Activated T-helper 1 cell treated with anti-CD3 and anti-CD28 coated beads, Interleukin-2, amount 50 U/mL, for 16 hours (primary cell): ENCODE measurements at places on chromosomes 4 and X.

DNA sequence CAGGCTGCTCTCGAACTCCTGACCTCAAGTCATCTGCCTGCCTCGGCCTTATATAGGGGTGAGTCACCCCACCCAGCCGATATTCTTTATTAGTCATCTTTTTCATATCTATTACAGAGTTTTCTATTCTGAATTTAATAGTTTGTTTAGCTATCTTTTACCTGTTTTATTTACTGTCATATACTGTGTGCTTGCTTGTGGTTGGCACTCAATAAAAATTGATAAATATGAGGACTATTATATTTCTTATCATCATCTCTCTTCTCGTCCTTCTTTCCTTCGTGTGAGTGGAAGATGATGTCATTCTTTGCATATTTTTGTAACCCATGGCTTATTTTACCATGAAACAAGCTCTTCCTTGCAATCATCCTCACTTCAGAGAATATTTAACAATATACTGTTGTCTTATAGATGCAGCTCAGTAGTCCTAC lies 265.5 kb downstream of the ARHGAP24 start:
- DNase-seq, result no peak

GRCh38 chr4:10239982-10240654 lies 123.5 kb upstream of the WDR1 start:
- no peak for DNase-seq

DNA sequence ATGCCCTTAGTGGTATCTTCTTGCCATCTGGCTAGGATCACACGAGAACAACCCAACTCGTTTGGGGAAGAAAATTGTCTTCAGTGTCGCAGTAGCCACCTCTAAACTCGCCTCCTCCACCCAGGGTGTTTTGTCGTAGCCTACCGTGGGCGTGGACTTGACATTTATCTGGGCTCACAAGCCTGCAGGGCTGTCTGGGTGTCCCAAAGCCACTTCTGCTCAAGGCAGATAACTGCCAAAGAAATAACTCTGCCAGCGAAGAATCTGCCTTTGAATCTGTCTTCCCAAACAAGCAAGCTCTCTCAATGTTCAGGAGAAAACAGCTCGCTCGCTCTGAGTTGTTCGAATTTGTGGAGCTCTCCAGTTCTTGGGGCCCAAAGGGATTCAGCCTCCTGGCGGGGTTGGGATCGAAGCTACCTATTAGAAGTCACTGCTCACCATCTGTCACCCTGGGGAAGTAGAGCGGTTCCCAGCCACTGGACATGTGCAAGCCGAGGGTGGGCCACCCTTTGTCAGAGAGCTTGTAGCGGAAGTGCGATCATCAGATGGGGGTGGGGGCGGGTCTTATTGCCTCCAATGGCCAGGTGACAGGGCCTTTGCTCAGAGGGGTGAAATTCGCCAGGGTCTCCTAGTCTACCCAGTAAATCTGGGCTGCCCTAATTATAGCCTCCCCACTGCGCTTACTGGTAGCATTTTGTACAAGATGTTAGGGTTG lies 14.8 kb downstream of the BLOC1S4 start:
- DNase-seq, result no peak

GRCh38 chr4:170698334-170698733 lies 608.6 kb upstream of the AADAT start:
- DNase-seq, result no peak

- no peak for DNase-seq
These were observed 117.6 kb downstream of the PALLD start for GRCh38 chr4:168614281-168615057.

GRCh38 chr4:13966231-13967195 lies 339.0 kb upstream of the BOD1L1 start:
- DNase-seq, result no peak

DNA sequence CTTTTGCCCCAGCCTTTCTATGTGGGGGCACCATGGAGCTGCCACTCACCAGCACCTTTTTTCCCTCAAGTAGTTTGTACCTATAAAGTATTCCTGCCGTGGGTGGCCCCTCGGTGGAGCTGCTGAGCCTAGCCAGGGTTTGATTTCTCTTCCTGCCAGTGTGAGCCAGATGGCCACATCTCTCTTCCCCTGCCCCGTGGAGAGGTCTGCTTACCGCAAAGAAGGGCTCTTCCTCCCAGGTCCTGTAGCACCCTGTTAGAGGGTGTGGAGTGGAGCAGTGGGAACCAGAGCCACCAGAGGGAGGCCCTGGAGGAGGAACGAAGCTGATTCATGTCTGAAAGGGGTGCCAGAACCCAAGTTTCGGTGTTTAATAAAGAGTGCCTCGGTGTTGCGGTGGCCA lies 95.4 kb downstream of the PTTG2 start:
- DNase-seq, result no peak

DNA sequence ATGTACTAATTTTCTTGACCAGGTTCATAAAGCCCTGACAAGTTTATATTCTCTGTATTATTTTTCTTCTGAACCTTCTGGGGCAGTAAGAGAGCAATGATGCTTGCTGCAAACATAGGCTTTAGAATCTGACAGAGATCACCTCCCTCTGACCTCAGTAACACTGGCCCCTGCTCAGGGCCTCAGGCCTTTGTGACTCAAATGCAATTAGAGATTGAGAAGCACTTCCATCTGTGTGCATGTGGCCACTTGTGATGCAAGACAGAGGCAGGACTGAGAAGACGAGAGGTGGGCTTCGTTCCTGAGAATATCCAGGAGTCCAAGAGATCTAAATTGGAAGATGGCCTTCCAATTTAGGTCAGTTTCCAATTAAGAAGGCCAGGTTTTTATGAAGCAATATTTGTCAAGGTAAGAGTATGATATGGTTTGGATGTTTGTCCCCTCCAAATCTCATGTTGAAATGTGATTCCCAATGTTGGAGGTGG lies 82.8 kb upstream of the VEGFC start:
- DNase-seq, result no peak

- no peak for DNase-seq
These were observed 34.3 kb downstream of the MTM1 start for GRCh38 chrX:150602743-150603142.

DNA sequence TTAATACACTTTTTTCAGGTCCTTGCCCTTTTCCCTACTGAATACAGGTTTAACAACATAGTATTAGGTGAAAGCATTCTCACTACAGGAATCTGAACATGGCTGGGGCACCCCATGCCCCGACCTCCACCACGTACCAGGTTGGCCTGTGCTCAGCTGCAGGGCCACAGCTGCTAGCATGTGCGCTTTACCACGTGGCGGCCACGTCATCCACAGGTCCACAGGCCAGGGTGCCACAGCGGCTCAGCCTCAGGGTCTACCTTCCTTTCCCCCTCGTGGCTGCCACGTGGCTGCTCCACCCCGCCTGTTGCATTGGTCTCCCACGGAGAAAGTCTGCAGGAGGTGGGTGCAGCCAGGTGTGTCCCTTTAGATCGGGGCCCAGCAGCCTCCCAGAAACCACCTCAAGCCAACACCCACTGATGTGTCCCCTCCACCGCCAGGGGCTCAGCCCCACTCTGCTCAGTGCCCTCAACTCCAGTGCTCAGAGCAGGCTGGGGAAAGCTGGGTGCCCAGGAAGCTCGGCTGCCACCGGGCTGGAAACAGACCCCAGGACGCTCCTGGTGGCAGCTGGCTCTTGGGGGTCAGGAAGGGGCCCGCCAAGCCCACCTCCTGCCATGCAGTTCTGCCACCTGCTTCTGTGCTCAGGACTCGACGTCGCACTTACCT lies 17.8 kb downstream of the CTBP1 start:
- DNase-seq, result no peak

DNA sequence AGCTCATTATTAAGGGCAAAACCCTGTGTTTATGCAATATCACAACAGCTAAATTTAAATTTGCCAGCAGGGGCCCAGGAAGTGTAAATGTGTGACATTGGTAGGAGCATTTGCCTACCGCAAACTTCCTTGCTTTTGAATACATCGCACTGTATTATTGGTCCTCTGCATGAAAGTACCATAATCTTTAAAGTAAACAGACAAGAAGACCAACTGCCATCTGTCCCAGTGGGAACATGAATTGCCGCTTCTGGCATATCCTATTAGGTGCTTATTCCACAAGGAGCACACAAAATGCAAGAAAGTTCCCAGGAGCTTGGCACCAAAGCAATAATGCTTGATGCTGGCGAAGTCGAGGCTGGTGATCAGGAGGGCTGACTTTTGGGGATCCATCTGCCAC lies 51.3 kb downstream of the SOD3 start:
- no peak for DNase-seq

GRCh38 chrX:136189222-136189621 lies 41.9 kb downstream of the FHL1 start:
- no peak for DNase-seq

DNA sequence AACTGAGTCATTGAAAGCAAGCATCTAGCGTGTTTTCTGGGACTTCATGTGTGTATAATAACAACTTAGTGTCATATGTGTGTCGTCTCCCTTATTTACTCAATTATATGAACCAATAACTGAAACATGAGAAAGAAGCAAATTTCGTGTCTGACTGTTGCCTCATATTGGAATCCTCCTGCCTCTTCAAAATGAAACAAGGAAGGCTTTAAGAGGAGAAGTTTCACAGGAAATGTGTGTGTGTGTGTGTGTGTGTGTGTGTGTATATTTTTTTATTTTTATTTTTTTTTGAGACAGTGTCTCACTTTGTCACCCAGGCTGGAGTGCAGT lies 145.8 kb upstream of the SFRP2 start:
- no peak for DNase-seq

DNA sequence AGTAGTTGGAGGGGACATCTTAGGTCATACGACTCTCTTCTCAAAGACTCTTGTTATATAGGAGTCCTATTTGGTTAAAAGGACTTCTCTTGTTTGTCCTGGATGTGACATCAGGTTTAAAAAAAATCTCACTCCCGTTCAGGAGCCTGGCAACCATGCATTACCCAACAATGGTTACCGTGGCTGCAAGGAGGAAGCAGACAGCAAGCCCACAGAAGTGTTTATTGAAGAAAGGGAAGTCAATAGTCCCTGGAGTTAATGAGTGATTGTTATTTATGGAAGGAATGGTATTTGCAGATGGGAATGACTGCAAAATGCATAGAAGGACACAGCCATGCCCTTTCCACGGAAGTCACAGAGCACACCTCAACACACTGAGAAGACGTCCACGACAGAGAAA lies 75.9 kb upstream of the ENPP6 start:
- no peak for DNase-seq

DNA sequence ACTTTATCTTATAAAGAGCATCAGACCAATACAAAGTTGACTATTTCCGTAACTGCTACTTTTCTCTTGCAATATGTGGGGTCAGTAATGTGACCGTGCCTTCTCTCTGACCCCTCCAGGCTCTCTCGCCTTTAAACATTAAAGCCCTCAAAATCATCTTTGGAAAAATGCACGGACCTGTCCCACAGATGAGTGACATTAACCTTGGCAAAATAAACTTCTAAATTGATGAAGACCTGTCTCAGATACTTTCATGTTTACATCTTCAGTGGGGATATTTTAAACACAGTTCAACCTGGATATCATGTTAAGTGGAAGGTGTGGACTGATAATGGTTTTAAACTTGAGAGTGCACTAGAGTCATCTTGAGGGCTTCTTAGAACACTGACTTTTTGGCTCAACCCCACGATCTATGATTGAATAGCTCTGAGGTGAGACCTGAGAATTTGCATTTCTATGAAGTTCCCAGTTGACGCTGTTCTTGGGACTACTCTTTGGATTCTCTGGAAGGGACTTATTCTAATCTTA lies 26.7 kb upstream of the CXCL3 start:
- no peak for DNase-seq

GRCh38 chrX:40169193-40170101 lies 71.7 kb upstream of the BCOR start:
- DNase-seq, result no peak

GRCh38 chr4:121472937-121473721 lies 92.3 kb upstream of the QRFPR start:
- DNase-seq, result no peak

DNA sequence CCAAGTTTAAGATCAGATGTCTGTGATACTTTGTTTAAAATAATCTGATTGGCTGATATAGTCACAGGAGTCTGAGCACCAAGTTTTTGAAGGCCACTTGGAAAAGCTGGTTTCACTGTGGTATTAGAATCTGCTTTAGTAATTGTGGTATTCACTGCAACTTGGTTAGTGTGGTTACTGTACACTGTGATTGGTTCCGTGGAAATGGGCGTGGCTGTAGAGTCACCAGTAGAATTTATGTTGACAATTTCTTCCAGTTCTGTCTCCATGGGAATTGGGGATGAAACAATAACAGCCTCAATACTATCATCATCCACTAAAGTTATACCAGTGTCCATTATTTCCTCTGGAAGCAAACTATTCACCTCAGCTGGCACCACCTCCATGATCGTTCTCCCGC lies 26.2 kb downstream of the LIN54 start:
- DNase-seq, result no peak

DNA sequence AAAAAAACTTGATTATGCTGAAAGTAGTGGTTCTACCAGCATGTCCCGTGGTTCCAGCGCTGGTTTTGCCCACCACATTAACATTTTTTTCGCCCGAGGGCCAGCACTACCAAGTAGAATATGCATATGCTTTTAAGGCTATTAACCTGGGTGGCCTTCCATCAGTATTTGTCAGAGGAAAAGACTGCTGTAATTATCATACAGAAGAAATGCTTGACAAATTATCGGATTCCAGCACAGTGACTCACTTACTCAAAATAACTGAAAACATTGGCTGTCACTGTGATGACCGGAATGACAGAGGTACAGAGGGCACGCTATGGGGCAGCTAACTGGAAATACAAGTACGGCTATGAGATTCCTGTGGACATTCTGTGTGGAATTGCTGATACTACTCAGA lies 34.6 kb downstream of the PRPS2 start:
- no peak for DNase-seq

DNA sequence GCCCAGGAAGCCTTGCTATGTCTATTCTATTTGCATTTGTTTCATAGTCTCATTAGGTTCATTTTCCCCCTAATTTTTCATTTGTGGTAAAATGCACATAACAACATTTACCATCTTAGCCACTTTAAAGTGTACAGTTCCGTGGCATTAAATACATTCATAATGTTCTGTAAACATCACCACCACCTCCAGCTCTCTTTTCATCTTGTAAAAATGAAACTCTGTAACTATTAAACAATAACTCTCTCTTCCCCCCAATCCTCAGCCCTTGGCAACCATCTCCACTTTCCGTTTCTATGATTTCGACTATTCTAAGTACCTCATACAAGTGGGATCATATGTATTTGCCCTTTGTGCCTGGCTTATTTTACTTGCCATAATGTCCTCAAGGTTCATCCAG lies 19.9 kb downstream of the ARHGEF38 start:
- DNase-seq, result no peak
